Activated CD8-positive, alpha-beta memory T cell treated with anti-CD3 and anti-CD28 coated beads, Interleukin-2, amount 50 U/mL, for 4 hours (primary cell): ENCODE measurements at places on chromosomes 16 and 17.

GRCh38 chr16:89742948-89743347 is 21.6 kb downstream of the ZNF276 start:
- DNase-seq: no peak

DNA sequence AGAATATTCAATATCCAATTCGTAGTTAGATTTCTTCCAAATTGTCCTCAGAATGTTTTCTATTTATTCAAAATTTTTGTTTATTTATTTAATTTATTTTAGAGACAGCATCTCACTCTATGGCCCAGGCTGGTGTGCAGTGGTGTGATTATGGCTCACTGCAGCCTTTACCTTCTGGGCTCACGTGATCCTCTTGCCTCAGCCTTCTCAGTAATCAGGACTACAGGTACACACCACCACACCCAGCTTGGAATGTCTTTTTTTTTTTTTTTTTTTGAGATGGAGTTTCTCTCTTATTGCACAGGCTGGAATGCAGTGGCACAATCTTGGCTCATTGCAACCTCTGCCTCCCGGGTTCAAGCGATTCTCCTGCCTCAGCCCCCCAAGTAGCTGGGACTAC is 3.5 kb upstream of the DRG2 start:
- DNase-seq: no peak

- DNase-seq: no peak
These were observed 23.3 kb downstream of the GPR179 start for GRCh38 chr17:38320482-38320881.

DNA sequence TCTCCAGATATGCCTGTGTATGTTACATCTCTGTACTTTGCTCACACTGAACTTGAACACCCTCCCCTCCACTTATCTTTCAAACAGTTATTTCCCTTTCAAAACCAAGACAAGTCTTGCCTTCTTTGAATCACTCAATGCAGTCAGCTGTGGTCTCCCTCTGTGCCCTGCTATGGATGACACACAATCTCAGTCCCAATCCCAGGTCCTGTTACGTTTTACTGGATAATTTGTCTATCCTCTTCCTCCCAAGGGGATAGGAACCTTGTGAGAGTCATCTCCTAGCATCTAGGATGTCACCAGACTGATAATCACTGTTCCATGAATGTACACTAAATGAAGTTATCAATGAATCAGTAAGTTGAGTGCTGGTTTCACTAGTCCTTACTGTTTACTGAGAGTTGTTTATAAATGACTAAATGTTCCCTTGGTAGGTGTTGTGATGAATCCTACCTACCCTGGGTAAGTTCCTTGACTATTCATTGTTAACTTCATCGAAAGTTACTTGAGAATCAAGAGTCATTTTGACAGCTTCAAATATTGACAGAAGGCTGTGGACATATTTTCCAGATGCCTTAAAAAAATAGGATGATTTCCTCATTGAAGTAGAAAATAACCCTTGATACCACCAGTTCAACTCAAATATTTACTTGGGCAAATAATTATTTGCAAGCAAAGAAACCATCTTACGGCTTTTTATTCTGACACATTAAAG is 244.9 kb downstream of the PRKCA start:
- no peak for DNase-seq
